ENCODE measurements at places on chromosomes 16 and 17.

- DNase-seq = no peak
Measured at GRCh38 chr17:42325026-42325425, 36.7 kb downstream of the STAT5A start.

GRCh38 chr17:42188749-42189650 is 3.7 kb upstream of the HCRT start:
- DNase-seq = no peak

GRCh38 chr17:78127888-78128550 is 536 bp downstream of the TMC6 start:
- DNase-seq = no peak

GRCh38 chr17:45910667-45911066 is 16.3 kb downstream of the MAPT start:
- DNase-seq = no peak

- DNase-seq = no peak
Measured at GRCh38 chr16:19213885-19214284, 45.8 kb downstream of the SYT17 start.

GRCh38 chr17:79113699-79114457 is 39.3 kb downstream of the ENGASE start:
- no peak for DNase-seq

All from smooth muscle cell of the brain vasculature (primary cell).